ENCODE measurements at places on chromosomes 3 and 15.

- DNase-seq: no peak
These were observed 60.9 kb downstream of the NPTN start for GRCh38 chr15:73572296-73572695.

GRCh38 chr3:48407542-48408099 is 22.3 kb downstream of the PLXNB1 start:
- peak; percentile 41 for DNase-seq

GRCh38 chr3:58665405-58665804 is 1.2 kb downstream of the FAM3D start:
- no peak for DNase-seq

DNA sequence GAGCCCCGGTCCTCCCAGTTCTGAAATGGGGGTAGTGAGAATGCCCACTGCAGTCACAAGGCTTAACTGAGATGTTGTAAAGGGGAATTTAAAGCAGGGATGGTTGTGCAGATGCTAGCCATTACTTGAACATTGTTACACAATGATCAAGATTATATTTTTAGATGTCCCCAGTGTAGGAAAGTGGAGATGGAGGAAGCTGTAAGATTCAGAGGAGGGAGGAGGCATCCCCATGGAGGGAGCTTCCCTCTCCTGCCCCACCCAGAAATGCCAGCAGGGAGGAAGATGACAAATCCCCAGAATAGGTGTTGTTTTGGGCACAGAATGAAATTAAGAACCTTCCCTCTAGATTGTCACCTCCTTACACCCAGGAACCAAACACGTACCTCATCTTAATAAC is 46.1 kb downstream of the EFCAB12 start:
- no peak for DNase-seq

DNA sequence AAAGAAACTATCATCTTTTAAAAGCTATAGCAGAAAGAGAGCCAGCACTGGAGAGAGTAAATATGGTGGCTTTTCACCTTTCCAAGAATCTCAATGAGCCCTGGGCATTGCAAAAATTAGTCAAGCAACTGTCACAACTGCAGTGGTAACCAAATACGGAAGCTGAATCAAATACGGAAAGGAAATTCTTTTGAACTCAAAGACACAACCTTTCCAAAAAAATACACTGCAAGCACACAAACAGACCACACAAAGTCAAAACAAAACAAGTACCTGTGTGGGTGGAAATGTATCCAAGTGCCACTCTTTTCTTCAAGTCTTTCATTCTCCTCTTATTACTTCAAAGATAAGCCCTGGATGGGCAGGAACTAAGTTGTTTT is 17.6 kb downstream of the VGLL4 start:
- no peak for DNase-seq

GRCh38 chr15:100941536-100941935 is 22.4 kb downstream of the LRRK1 start:
- no peak for DNase-seq

GRCh38 chr15:101476756-101477155 is 12.8 kb downstream of the PCSK6 start:
- DNase-seq: no peak

DNA sequence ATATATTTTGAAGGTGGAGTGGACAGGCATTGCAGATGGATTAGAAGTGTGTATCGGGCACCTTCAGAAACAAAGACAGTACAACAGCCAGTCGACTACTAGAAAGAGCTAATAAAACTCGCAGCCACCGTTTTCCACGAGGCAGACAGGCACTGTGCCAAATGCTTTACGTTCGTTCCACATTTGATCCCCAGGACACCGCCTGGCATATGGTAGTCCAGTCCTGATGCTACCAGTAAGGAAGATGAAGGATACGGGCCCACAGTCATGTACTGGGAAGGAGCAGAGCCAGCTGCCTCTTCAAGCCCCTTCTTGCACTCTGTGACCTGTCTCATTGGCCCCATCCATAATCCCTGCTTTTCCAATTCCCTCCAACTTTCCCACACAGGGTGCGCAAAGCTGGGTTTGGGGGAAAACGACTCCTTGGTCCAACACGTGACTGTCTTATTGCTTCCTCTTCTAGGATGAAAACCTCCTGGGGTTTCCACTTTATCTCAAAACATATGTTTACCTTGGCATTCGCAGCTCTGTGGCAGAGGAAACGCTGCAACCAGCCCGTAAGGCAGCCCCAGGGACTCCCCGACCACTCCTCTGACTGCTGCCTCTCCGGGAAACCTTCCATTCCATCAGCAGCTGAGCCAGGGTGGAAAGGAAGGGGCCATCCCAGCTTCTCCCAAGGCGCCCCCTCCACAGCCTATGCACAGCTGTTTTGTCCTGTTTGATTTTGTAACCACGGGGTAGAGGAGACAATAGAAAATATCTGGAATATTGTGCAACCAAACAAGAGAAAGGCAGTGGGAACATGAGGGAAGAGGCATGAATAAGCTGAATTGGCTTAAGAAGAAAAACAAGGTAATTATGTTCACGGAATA is 107.4 kb downstream of the ADAMTS17 start:
- no peak for DNase-seq

DNA sequence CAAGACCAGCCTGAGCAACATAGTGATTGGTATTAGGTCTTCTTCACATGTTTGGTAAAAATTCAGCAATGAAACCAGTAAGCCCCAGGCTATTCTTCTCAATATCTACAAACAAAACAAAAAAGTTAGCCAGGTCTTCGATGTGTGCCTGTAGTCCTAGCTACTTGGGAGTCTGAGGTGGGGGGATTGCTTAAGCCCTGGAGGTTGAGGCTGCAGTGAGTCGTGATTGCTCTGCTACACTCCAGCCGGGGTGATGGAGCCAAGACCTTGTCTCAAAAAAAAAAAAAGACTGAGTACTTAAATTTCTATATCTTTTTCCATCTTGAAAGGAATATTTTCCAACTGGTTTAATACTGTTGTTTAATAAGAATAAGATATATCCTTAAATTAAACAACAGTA is 106.8 kb downstream of the MBNL1 start:
- DNase-seq: no peak

- DNase-seq: no peak
These were observed 21.8 kb downstream of the METTL6 start for GRCh38 chr3:15405448-15406050.

GRCh38 chr3:34947834-34948233 is 691.5 kb upstream of the ARPP21 start:
- no peak for DNase-seq

DNA sequence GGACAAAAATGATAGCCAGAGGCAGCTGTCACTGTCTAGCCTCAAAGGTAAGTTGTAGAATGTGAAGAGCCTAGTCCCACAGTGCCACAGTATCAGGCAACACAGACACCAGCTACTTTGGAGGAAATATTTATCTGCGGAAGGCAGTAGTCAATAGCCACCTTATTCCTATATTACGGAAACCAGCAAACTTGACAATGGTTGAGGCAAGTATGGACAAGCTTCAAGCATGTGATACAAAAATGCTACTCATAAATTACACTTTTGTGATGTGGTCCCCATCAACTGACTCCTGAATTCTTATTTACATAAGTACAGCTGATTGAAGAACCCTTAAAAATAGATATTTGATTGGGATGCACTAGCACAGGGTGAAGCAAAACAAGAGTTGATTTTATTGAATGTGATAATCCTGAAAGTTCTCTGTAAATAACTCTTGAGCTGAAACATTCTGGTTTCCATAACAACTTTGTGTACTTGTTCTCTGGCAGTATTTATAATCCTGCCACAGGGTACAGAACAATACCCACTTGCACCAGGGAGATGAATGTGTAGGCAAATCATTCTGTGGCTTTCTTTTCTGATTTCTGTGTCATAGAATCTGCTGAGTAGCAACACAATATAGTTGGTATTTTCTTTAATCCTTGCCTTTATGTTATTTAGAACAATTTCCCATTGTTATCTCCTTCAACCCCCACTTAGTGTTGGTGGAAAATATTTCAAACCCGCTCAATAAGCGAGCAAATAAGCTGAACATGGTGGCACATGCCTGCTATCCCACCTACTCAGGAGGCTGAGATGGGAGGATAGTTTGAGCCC is at the start of gene ANKUB1:
Gene ANKUB1 (minus strand): TSS at position 103 of the 819 bp plus-strand sequence. CDS start 188 bp downstream, outside the sequence.
- no peak for DNase-seq

Data from activated CD8-positive, alpha-beta memory T cell treated with anti-CD3 and anti-CD28 coated beads for 24 hours (primary cell).